Thyroid gland (tissue), 4 donors: ENCODE measurements at places on chromosomes 7 and 10.

GRCh38 chr10:99536338-99537085, 3.8 kb downstream of the NKX2-3 start:
- no peak overlapping the region for H3K27ac ChIP-seq
- no peak overlapping the region for H3K4me3 ChIP-seq
- no peak for DNase-seq

GRCh38 chr7:2496375-2496774, 20.2 kb upstream of the GRIFIN start:
- no peak overlapping the region for H3K4me3 ChIP-seq
- H3K27ac ChIP-seq: no peak overlapping the region
- no peaks in the 10 kb centered on the region for H3K36me3 ChIP-seq
- DNase-seq: no peak

DNA sequence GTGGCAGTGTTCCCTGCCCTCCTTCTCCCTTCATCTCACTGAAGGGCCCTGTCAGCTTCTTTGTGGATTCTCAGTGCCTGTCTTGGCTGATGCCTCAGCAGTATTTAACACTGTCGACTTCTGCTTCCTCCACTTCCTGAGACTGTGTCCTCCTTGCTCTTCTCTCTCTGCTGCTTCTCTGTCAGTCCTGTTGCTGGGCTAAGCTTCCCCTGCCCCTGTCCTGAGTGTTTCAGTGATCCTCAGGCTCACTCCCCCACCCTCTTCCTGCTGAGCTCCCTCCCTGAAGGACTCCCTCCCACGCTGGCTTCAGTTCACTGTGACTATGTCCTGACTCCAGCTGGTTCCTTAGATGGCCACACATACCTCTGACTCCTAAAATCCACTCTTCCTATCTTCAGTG, 64.9 kb downstream of the CREM start:
- no peaks in the 10 kb centered on the region for H3K4me1 ChIP-seq
- H3K27me3 ChIP-seq: no peaks in the 10 kb centered on the region
- no peak overlapping the region for H3K27ac ChIP-seq

DNA sequence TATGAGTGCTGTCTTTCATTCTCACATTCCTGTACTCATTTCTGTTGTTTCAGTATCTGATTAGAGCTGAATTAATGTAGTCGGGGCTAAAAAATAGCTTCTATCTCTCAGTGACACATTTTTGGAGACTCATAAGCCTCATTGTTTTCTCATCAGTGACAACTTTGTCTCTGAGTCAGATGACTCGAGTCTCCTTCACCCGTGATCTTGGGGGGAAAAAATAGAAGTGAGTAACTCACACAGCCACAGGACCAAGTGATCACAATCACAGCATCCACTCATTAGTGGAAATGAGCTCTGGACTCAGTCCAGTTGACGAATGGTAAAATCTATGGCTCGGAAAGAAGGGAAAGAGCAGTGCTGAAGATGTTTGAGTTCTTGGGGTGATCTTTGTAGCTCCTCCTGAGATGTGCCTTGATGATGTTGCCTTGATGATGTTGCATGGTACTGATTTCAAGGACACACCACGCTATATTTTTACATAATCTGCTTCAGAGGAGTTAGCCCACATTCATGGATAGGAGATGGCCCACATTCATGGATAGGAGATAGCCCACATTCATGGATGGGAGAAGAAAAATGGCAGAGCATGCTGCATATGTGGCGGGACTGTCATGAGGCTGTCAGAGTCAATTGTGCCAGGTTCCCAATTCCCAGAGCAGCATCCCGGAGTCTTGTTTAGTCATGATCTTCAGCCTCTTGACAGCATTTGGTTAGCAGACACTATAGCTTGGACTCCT, 214.7 kb downstream of the CELF2 start:
- H3K4me3 ChIP-seq: no peak overlapping the region
- no peaks in the 10 kb centered on the region for H3K4me1 ChIP-seq
- H3K27me3 ChIP-seq: no peaks in the 10 kb centered on the region
- H3K27ac ChIP-seq: no peak overlapping the region

DNA sequence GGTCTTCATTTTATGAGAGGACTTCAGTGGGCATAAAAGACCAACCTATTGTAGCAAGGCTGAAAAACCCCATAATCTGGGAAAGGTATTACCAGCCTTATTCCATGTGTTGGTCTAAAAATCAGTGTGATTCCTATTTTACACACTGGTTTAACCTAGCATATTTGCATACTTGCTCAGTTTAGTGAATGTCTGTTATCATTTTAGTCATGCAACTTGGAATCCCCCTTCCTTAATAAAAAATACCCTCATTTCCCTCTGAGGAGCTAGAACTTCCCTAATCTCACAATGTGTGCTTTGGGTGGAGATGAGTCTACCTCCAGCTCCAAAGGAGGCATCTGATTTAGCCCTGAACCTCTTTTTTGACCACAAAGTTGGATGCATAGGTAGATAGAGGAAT, 312.8 kb upstream of the SORCS1 start:
- no peak overlapping the region for H3K4me3 ChIP-seq
- no peaks in the 10 kb centered on the region for H3K27me3 ChIP-seq
- H3K27ac ChIP-seq: no peak overlapping the region
- no peak for DNase-seq
- H3K36me3 ChIP-seq: no peaks in the 10 kb centered on the region

DNA sequence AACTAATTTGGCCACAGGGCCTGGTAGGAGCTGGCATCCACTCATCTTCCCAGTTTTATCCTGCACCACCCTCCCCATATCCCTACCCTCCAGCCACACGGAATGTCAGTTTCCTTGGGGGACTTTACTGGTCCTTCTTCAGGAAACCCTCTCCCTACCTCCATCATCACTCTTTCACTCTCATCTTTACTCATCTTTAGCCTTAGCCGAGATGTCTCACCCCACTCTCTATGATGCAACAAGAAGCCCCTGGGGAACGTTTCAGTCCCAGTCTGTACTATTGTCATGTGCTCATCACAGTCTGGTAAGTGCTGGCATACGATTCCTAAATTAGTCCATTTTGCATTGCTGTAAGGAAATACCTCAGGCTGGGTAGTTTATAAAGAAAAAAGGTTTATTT, 34.9 kb upstream of the TMEM248 start:
- no peaks in the 10 kb centered on the region for H3K36me3 ChIP-seq
- no peak for DNase-seq
- no peak overlapping the region for H3K27ac ChIP-seq
- H3K4me3 ChIP-seq: no peak overlapping the region
- H3K4me1 ChIP-seq: no peaks in the 10 kb centered on the region

DNA sequence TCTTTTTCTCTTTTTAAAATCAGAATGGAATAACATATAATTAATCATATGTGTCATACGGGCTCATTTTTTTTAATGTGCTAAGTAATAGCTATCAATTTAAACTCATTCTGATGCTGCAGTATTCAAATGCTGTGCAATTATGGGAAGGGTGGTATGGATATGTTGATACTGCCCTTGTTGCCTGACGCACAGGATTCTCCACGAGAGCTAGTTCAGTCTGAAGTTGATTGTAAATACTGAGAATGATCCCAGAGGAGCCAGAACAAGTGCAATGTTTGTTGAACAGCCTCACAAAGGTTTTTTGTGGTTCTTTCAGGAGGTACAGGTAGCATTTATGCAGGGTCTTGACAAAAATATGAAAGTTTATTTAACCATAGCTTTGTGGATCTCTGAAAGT, 13.4 kb downstream of the NPY start:
- no peaks in the 10 kb centered on the region for H3K36me3 ChIP-seq
- no peak overlapping the region for H3K27ac ChIP-seq
- DNase-seq: no peak
- H3K4me1 ChIP-seq: no peaks in the 10 kb centered on the region

DNA sequence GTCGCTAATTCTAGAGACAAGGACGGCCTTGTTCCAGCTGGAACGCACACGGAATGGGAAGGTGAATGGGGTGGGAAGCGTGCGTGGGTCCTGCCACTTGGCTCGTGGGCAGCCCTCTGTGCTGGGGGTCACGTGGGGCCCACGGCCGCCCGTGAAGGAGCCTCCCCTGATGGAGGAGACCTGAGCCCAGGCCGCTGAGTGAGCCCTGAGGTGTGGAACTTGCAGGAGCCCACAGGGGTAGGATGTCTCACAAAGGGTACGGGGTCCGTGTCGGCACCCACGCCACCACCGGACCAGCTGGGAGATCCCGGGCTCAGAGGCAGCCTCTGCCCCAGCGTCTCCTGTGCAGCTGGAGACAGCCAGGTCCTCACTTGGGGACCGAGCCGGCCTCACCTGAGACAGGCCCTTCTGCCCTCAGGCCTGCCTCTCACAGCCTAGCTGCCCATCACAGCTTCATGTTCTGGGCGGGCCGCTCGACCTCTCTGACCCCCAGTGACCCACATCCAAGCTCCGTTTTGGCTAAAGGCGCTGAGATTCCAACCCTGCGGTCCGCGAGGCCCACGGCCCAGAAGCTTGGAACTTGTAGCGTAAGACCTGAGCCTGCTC, 84.8 kb downstream of the FOXL3 start:
- H3K4me1 ChIP-seq: peaks cover 11% of the 10 kb centered on the region
- no peak overlapping the region for H3K4me3 ChIP-seq
- H3K27ac ChIP-seq: no peak overlapping the region
- DNase-seq: no peak
- H3K27me3 ChIP-seq: no peaks in the 10 kb centered on the region
- H3K36me3 ChIP-seq: no peaks in the 10 kb centered on the region

GRCh38 chr7:88363249-88363648, 56.6 kb upstream of the STEAP4 start:
- H3K27ac ChIP-seq: no peak overlapping the region
- no peaks in the 10 kb centered on the region for H3K27me3 ChIP-seq
- no peaks in the 10 kb centered on the region for H3K36me3 ChIP-seq
- DNase-seq: no peak
- H3K4me1 ChIP-seq: no peaks in the 10 kb centered on the region
- no peak overlapping the region for H3K4me3 ChIP-seq

GRCh38 chr10:43816351-43817321, 168.0 kb upstream of the ZNF32 start:
- H3K27me3 ChIP-seq: no peaks in the 10 kb centered on the region
- H3K36me3 ChIP-seq: no peaks in the 10 kb centered on the region
- H3K27ac ChIP-seq: no peak overlapping the region
- DNase-seq: no peak
- H3K4me1 ChIP-seq: no peaks in the 10 kb centered on the region

GRCh38 chr10:75117995-75118394, 6.5 kb downstream of the SAMD8 start:
- no peaks in the 10 kb centered on the region for H3K36me3 ChIP-seq
- no peak overlapping the region for H3K4me3 ChIP-seq
- no peak overlapping the region for H3K27ac ChIP-seq
- H3K4me1 ChIP-seq: peaks cover 18% of the 10 kb centered on the region

- no peak overlapping the region for H3K27ac ChIP-seq
- H3K4me1 ChIP-seq: no peaks in the 10 kb centered on the region
- H3K4me3 ChIP-seq: no peak overlapping the region
These were observed 19.5 kb upstream of the HSPA12A start for GRCh38 chr10:116761883-116762282.

- no peak overlapping the region for H3K27ac ChIP-seq
- no peak overlapping the region for H3K4me3 ChIP-seq
- peaks cover 7% of the 10 kb centered on the region for H3K4me1 ChIP-seq
These were observed 2.9 kb downstream of the CUEDC2 start for GRCh38 chr10:102429468-102429867.

- no peaks in the 10 kb centered on the region for H3K27me3 ChIP-seq
- no peaks in the 10 kb centered on the region for H3K4me1 ChIP-seq
- H3K36me3 ChIP-seq: no peaks in the 10 kb centered on the region
- no peak overlapping the region for H3K27ac ChIP-seq
- no peak overlapping the region for H3K4me3 ChIP-seq
These were observed 201.9 kb downstream of the ADARB2 start for GRCh38 chr10:1535301-1535965.

- no peaks in the 10 kb centered on the region for H3K27me3 ChIP-seq
- H3K27ac ChIP-seq: no peak overlapping the region
- no peaks in the 10 kb centered on the region for H3K36me3 ChIP-seq
- peaks cover 30% of the 10 kb centered on the region for H3K4me1 ChIP-seq
- no peak overlapping the region for H3K4me3 ChIP-seq
These were observed 71.9 kb downstream of the SGMS1 start for GRCh38 chr10:50551894-50552293.

DNA sequence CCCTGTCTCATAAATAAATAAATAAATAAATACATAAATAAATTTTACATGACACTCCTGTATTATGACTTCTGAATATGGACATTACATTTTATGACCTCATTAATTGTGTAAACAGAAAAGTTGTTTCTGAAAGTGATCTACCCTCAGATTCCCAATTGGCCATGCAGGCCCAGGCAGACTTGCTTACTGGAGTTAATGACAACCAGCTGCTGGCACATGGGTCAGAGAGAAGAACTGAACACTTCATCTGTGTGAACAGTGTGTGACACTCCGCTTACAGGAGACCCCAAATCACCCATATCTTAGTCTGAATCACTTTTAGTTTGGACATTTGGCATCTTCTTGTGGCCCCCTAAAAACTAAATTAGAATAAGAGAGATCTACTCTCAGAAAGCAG, 31.4 kb downstream of the PARP12 start:
- no peak overlapping the region for H3K27ac ChIP-seq
- no peaks in the 10 kb centered on the region for H3K27me3 ChIP-seq
- peaks cover 15% of the 10 kb centered on the region for H3K36me3 ChIP-seq
- no peak overlapping the region for H3K4me3 ChIP-seq
- no peaks in the 10 kb centered on the region for H3K4me1 ChIP-seq

DNA sequence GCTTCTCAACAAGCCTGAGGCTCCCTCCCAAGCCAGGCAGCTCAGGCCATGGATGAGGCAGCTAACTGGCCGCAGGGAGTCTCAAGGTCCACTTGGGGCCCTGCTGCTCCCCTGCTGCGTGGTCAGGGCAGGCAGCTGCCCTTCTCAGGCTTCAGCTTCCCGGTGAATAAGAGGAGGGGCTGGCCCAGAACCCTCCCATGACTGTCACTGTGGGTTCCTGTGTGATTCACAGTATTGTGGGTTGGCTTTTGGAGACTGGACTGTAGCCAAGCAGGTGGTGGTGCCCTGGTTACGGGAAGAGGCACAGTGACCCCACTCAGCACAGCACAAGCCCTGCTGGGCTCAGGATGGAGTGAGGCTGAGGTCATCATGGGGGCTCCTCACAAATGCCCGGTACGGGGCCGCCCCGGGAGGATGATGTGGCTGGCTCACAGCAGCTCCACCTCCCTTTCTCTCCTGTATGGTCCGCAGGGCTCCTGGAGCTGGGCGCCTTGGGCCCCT, 189.8 kb downstream of the HECW1 start:
- no peaks in the 10 kb centered on the region for H3K36me3 ChIP-seq
- no peaks in the 10 kb centered on the region for H3K27me3 ChIP-seq
- DNase-seq: no peak
- no peak overlapping the region for H3K4me3 ChIP-seq
- H3K4me1 ChIP-seq: no peaks in the 10 kb centered on the region
- no peak overlapping the region for H3K27ac ChIP-seq

GRCh38 chr10:87767253-87767652, 50.8 kb downstream of the ATAD1 start:
- no peaks in the 10 kb centered on the region for H3K27me3 ChIP-seq
- H3K4me3 ChIP-seq: no peak overlapping the region
- H3K4me1 ChIP-seq: no peaks in the 10 kb centered on the region
